Placental pericyte (primary cell): ENCODE measurements at places on chromosomes 12 and 14. TPM values are rescaled to one million over a fixed set of nuclear protein-coding genes. Genes with fewer than 3 reads are reported as not detected.

RERG gene
- total RNA-seq: 0.72 and 0.88 TPM in 2 replicates

TAS2R13 gene
- 1.8 and 3.1 TPM in 2 replicates for total RNA-seq

EML5 gene
- total RNA-seq: under 0.01 and 0.86 TPM in 2 replicates

CD163 gene
- 0.43 TPM in 1 of 2 replicates, not detected in the other for total RNA-seq

CFAP54 gene
- total RNA-seq: 2.2 and 4.6 TPM in 2 replicates

RASSF9 gene
- total RNA-seq: 0.14 TPM in 1 of 2 replicates, not detected in the other

CCDC88C gene
- 0.72 TPM in 1 of 2 replicates, not detected in the other for total RNA-seq

PPHLN1 gene
- 54.1 and 60.8 TPM in 2 replicates for total RNA-seq

PMEL gene
- 0.72 and 0.88 TPM in 2 replicates for total RNA-seq

APOF gene
- total RNA-seq: not detected in 2 replicates

CIROP gene
- total RNA-seq: not detected in 2 replicates

KRT79 gene
- total RNA-seq: 0.72 TPM in 1 of 2 replicates, not detected in the other

GUCY2C gene
- not detected in 2 replicates for total RNA-seq

MANSC1 gene
- total RNA-seq: 1.7 and 2.2 TPM in 2 replicates
